Activated CD4-positive, alpha-beta T cell treated with anti-CD3 and anti-CD28 coated beads, Interleukin-2, amount 10 ng/mL, durations not matched to agents 24 days and 14 days (primary cell): ENCODE measurements at places on chromosomes 13 and 19. TPM values are rescaled to one million over a fixed set of nuclear protein-coding genes. Genes with fewer than 3 reads are reported as not detected.

ANGPTL4 gene
- total RNA-seq = 4.0 and 4.1 TPM in 2 replicates

RRAS gene
- 4.1 and 5.0 TPM in 2 replicates for total RNA-seq

JSRP1 gene
- 0.40 and 0.91 TPM in 2 replicates for total RNA-seq

ATP1A3 gene
- total RNA-seq = 0.68 and 1.2 TPM in 2 replicates

KIR3DL1 gene
- total RNA-seq = not detected in 2 replicates

ATP8A2 gene
- 0.38 and 0.40 TPM in 2 replicates for total RNA-seq

PRR12 gene
- total RNA-seq = 31.1 and 32.7 TPM in 2 replicates
